ENCODE measurements at places on chromosomes 5 and 9. TPM values are rescaled to one million over a fixed set of nuclear protein-coding genes. Genes with fewer than 3 reads are reported as not detected.

TMC1 gene
- 9.0 TPM for total RNA-seq

DNA sequence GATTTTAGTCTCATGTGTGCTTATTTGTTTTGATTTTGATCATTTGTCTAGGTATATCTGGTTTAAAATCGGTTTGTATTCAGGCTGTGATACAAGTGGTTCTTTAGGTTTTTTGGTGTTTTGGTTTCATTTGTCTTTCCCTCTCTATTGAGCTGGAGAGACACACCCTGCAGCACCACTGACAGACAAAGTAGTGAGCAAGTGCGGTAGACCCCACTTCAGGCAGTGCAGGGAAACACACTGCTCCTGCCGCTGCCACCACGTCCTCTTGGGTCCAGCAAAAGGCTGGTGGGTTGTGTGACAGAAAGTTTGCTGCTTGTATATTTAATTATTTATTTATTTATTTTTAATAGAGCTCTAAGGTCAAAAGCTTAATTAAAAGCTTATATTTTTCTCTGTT is 801.0 kb downstream of the NR2F1-AS1 start:
- no peak overlapping the region for H3K27ac ChIP-seq
- no peaks in the 10 kb centered on the region for H3K27me3 ChIP-seq
- no peaks in the 10 kb centered on the region for H3K4me1 ChIP-seq
- no peaks in the 10 kb centered on the region for H3K36me3 ChIP-seq
- no peak for DNase-seq

DNA sequence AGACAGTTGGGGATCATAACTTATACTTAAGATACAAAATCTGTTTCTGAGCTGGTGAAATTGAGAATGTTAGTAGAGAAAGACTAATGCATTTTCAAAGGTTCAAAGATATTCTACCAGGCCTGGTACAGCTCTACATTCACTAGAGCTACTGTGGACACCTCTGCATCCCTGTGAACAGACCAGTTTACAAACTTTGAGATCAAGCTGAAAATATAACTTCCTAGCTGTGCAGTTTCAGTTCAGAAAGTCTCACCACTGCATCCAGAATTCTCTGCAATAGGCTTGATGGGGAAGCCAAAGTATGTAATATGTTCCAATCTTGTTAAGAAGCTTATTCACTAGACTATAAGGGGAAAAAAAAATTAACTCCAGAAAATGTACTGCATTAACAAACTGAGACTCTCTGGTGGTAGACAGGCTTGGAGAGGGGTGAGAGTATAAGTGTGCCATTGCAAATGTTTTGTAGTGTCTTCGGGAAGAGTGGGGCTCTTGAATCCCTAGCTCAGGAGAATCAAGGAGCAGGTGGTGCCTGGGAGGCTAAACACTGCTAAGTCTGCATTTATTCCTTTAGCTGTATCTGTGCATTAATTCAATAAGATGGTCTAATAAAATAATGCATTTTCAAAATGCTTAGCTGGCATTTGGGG is 671.9 kb downstream of the NR2F1-AS1 start:
- no peaks in the 10 kb centered on the region for H3K27me3 ChIP-seq
- H3K36me3 ChIP-seq: no peaks in the 10 kb centered on the region
- H3K4me3 ChIP-seq: no peak overlapping the region

GCNT1 gene
- 15.3 TPM for total RNA-seq

DNA sequence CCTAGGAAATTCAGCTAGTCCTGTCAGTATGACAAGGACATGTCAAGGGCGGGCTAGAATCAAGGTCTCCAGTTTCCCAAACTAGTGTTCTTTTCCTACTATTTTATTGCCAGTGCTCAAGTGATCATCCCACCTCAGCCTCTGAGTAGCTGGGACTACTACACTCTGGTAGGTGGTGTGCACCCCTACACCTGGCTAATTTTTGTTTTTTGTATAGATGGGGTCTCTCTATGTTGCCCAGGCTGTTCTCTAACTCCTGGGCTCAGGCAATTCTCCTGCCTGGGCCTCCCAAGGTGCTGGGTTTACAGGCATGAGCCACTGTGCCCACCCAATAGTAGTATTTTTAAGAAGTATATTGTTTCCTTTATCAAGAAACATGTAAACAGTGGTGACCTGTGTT is 54.0 kb downstream of the C9orf85 start:
- no peaks in the 10 kb centered on the region for H3K36me3 ChIP-seq
- no peak overlapping the region for H3K4me3 ChIP-seq
- no peak for DNase-seq
- no peaks in the 10 kb centered on the region for H3K4me1 ChIP-seq
- no peaks in the 10 kb centered on the region for H3K27me3 ChIP-seq

DNA sequence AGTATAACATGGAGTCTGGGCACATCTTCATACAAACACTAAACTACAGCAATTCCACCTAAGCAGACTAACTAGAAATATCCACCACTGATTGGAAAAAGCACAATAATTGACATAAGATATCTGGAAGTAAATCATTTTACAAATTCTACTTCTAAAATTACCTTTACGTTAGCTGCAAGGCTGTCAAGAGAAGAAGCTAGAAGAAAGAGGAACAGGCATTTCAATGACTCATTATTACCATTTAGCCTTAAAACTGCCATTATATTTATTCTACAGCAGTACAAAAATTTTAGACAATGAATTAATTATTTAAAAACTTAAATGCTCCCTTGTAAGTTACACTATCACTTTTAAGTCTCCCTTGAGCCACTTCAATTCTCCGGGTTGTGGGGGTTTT is 43.4 kb upstream of the PLPP6 start:
- H3K4me3 ChIP-seq: no peak overlapping the region
- no peaks in the 10 kb centered on the region for H3K36me3 ChIP-seq
- peaks cover 19% of the 10 kb centered on the region for H3K4me1 ChIP-seq

PCDHB4 gene
- total RNA-seq: 0.09 TPM

GRCh38 chr5:91598216-91598615 is 215.1 kb upstream of the ARRDC3 start:
- H3K36me3 ChIP-seq: no peaks in the 10 kb centered on the region
- no peak for DNase-seq
- no peak overlapping the region for H3K4me3 ChIP-seq

GRCh38 chr5:127957183-127957582 is 126.4 kb upstream of the SLC12A2 start:
- no peaks in the 10 kb centered on the region for H3K36me3 ChIP-seq
- H3K4me3 ChIP-seq: no peak overlapping the region
- no peaks in the 10 kb centered on the region for H3K27me3 ChIP-seq
- no peak for DNase-seq
- H3K27ac ChIP-seq: no peak overlapping the region

DNA sequence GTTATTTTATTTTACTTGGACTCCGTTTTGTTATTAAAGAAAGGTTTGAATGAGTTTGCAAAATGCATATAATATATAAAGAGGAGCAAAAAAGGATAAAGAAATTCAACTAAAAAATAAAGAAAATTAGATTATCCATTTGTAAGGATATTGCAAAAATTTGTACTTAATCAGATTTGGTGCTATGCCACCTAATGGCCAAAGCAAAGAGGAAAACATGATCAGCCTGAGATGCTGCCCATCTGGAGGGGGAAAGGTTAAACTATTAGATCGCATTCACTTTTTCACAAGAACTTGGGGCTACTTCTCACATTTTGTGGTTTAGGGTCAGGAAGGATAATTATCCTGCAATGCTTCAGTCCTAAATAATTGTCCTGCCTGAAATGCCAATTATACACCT is 350.6 kb downstream of the MLLT3 start:
- H3K4me1 ChIP-seq: no peaks in the 10 kb centered on the region
- DNase-seq: no peak
- H3K36me3 ChIP-seq: no peaks in the 10 kb centered on the region
- no peak overlapping the region for H3K4me3 ChIP-seq
- no peak overlapping the region for H3K27ac ChIP-seq
- no peaks in the 10 kb centered on the region for H3K27me3 ChIP-seq

EQTN gene
- not detected for total RNA-seq

GRCh38 chr5:148956477-148957385 is 106.1 kb downstream of the SH3TC2 start:
- H3K4me1 ChIP-seq: peaks cover 26% of the 10 kb centered on the region
- no peaks in the 10 kb centered on the region for H3K27me3 ChIP-seq
- no peaks in the 10 kb centered on the region for H3K36me3 ChIP-seq
- DNase-seq: peak; percentile 28
- no peak overlapping the region for H3K27ac ChIP-seq

DNA sequence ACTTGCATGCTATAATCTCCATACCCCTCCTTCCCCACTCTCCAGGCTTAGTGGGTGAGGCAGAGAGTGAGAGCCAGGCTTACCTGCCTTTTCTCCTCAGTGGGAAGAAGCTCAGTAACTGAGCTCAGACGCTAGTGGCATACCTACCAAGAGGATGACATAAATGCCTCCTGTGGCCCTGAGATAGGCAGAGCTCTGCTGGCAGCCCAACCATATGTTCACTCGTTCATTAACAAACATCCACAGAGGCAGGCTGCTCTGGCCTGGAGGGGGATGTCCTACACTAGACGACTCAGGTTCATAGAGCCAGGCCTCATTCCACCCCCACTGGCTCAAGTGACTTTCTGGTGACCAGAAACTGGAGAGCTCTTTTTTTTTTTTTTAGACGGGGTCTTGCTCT is 81.3 kb downstream of the THBS4 start:
- no peak for DNase-seq
- H3K36me3 ChIP-seq: no peaks in the 10 kb centered on the region
- H3K27ac ChIP-seq: no peak overlapping the region
- H3K27me3 ChIP-seq: no peaks in the 10 kb centered on the region
- H3K4me3 ChIP-seq: no peak overlapping the region

- H3K4me1 ChIP-seq: no peaks in the 10 kb centered on the region
- H3K4me3 ChIP-seq: no peak overlapping the region
- no peak for DNase-seq
- H3K27me3 ChIP-seq: no peaks in the 10 kb centered on the region
Observed at GRCh38 chr9:112654282-112654681, 63.6 kb downstream of the INIP start.

GRCh38 chr5:148884339-148885020 is 58.1 kb downstream of the ADRB2 start:
- H3K4me3 ChIP-seq: no peak overlapping the region
- H3K4me1 ChIP-seq: no peaks in the 10 kb centered on the region
- no peak for DNase-seq
- H3K27ac ChIP-seq: no peak overlapping the region

GRCh38 chr5:55454282-55454681 is 80.5 kb downstream of the PLPP1 start:
- H3K27me3 ChIP-seq: no peaks in the 10 kb centered on the region
- H3K4me1 ChIP-seq: peaks cover 10% of the 10 kb centered on the region
- no peak overlapping the region for H3K4me3 ChIP-seq
- no peak overlapping the region for H3K27ac ChIP-seq

DNA sequence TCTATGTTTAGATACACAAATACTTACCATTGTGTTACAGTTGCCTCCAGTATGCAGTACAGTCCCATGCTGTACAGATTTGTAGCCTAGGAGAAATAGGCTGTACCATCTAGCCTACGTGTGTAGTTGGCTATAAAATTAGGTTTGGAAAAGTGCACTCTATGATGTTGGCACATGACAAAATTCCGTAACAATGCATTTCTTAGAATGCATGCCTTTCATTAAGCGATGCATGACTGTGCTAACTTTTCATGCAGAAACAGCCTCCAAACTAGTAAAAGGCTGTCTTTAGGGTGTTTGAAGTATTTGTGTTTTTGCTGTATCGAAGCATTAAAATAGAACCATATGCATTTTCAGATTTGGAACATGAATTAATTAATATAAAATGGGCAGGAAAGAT is 157.9 kb downstream of the RMI1 start:
- DNase-seq: no peak
- no peak overlapping the region for H3K27ac ChIP-seq
- H3K27me3 ChIP-seq: no peaks in the 10 kb centered on the region
- H3K36me3 ChIP-seq: no peaks in the 10 kb centered on the region
- no peaks in the 10 kb centered on the region for H3K4me1 ChIP-seq
- H3K4me3 ChIP-seq: no peak overlapping the region

DNA sequence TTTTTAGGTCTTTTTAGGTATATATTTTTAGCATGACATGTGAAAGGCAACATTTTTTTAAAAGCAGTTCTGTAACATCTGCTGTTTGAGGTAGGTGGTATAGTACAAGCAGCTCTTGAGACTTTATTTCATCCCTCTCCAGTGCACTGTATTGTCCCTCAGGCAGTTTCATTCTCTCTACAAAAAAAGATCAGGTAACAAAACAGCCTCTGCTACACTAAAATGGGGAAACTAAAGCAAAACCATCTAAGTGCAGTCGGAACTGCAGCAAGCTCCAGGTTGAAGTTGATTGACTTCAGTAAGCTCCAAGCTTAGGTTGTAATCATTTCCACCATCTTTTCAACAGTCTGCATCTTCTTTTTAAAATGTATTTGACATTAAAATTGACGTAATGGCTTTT is 195.6 kb downstream of the DEPDC1B start:
- H3K4me1 ChIP-seq: 0 out of 2 replicates have a peak, but pooled peaks cover 9% of the 10 kb centered on the region
- no peak overlapping the region for H3K27ac ChIP-seq
- no peaks in the 10 kb centered on the region for H3K36me3 ChIP-seq
- H3K27me3 ChIP-seq: no peaks in the 10 kb centered on the region

GRCh38 chr5:91528831-91529230 is 145.7 kb upstream of the ARRDC3 start:
- no peaks in the 10 kb centered on the region for H3K27me3 ChIP-seq
- H3K4me3 ChIP-seq: no peak overlapping the region
- H3K27ac ChIP-seq: no peak overlapping the region
- no peaks in the 10 kb centered on the region for H3K36me3 ChIP-seq

EIF4E1B gene
- total RNA-seq: not detected

TAF1L gene
- total RNA-seq: 0.07 TPM

DNA sequence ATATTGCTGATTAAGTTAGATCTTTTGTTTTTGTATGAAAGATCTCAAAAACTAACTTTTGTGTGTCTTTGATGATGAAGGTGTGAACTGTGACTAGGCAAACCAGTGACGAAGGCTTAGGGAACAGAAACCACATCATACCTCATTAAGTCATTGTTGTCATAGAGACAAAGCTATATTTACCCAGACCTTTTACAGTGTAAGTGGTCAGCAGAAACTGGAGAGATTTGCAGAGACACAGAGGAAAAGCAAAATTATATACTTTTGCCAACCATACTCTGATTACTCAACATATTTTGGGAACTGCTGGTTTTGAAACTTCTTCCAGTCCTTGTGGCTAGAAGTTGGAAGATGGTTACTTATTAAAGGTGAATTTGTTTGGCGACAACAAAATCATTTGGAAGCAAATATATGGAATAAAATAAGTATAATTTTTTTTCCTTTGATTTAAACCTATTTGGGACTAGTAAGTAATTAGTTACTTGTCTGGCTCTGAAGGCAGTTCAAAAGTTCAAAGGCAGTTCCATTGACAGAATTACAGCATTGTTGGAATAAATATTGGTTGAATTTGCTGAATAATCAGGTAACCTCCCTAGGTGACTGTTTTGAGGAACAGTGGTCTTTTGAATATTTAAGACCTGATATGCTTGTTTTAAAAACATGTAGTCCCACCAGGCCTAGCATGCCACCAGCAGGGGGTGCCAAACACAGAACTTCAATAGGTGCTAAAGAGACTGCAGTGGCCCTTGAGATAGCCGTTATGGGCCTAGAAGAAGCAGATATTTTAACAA is 103.8 kb downstream of the RPS23 start:
- H3K27ac ChIP-seq: no peak overlapping the region
- no peaks in the 10 kb centered on the region for H3K4me1 ChIP-seq
- no peak overlapping the region for H3K4me3 ChIP-seq
- H3K27me3 ChIP-seq: no peaks in the 10 kb centered on the region

Measured in PC-9 (cell line).